Hematopoietic multipotent progenitor cell treated with erythropoietin and hydrocortisone succinate and interleukin-3 and kit ligand, for 6 days (in vitro differentiated cells): ENCODE measurements at places on chromosomes 16 and 17.

DNA sequence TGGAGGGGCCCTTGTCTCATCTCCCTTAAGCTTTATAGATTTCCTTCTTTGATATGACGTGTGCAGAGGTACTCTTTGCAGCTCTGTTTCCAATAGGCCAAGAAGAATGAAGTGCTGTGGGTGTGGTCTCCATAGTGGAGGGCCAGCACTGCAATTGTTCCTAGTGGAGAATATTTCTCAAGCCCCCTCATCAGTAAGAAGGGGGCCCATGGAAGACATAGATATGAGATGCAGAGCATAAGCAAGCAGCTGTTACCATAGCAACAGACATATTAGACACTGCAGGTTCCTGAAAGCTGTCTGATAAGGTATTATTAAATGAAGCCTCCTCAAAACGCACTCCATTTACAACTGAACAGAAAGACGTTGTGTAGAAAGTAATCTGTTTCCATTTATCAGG is 240.7 kb downstream of the ZFHX3 start:
- DNase-seq: peak; percentile 19

- no peak for DNase-seq
Observed at GRCh38 chr16:64919929-64920607, 201.8 kb downstream of the CDH11 start.

DNA sequence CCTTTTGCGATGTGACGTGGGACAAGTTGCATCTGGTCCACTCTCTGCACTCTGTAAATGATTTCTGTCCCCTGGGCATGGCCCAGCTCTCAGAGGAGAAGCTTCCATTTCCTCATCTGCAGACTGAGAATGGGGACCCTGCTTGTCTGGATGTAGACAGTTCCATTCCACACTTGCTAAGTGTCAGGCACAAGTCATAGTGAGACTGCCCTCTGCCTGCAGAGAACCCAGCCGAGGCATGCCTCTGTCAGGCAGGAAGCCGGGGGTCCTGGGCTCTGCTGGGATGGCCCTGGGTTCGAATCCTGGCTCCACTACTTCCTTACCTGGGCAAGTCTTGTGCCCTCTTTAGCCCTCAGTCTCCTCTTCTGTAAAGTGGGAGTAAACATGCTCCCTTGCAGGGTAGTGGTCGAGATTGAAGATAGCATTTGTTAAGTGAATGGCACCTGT is 4.1 kb downstream of the MAP2K3 start:
- DNase-seq: peak; percentile 53

GRCh38 chr17:52737071-52737470 is 578.6 kb upstream of the CA10 start:
- DNase-seq: no peak

GRCh38 chr17:64780096-64781013 is 118.2 kb upstream of the SMURF2 start:
- DNase-seq: peak; percentile 83

GRCh38 chr16:1933097-1933661 is 9.8 kb downstream of the MSRB1 start:
- no peak for DNase-seq

DNA sequence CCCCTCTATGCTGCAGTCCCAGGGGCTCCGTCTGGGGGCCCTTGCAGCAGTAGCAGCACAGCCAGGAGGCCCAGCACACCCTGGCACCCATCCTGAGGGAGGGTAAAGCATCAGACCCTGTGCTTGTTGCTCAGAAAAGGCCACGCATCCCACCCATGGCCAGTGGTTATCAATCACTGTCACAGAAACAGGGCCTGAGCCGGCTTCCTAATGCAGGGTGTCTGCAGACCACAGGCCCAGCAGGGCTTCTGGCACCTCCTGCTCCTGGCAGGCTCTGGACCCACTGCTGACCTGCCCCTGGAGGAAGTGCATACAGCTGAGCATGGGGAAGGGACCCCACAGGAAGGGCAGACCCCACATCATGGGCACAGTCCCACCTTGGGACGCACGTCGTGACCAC is 26.9 kb upstream of the CDH15 start:
- DNase-seq: no peak

DNA sequence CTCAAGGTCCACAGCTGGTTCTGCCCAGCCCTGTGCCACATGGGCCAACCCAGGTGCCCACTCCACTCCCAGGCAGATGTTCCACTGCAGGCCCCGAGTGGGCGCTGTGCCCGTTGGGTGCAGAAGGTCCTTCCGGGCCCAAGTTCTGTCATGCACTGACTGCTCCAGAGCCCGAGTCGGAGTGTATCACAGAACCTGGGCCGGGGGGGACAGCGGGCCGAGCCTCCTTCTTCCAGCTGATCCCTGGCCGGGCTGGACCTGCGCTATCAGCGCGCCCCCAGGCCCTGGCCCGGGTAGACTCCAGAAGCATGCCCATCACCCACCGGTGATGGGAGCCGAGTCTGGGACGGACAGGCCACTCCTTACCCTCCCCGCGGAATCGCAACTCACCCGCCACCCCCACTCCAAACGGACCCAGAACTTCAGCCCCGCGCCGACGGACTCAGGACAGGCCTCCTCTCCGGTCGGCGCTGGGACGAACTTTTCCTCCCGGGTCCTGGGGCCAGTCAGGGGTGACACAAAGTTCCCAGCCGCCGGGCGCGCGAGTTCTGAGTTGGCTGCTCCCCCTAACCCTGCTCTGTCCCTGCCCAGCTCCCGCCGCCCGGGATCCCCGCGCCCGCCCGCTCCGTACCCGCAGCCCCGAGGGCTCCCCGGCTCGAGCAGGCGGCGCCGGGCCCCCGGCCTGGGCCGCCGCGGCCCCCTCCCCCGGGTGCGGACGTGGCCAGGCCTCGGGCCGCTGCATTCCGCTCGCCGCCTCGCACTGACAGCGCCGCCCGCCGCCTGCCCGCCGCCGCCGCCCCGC is at the start of gene COPZ2:
TSS of gene COPZ2 (minus strand) at position 762 of the 802 bp plus-strand sequence. CDS start at position 742, 20 bp downstream.
- peak; percentile 74 for DNase-seq

- DNase-seq: no peak
Observed at GRCh38 chr17:39151150-39151942, at the start of gene PLXDC1. Gene PLXDC1 (minus strand): TSS chr17:39151637. CDS start chr17:39151437, 200 bp downstream.

DNA sequence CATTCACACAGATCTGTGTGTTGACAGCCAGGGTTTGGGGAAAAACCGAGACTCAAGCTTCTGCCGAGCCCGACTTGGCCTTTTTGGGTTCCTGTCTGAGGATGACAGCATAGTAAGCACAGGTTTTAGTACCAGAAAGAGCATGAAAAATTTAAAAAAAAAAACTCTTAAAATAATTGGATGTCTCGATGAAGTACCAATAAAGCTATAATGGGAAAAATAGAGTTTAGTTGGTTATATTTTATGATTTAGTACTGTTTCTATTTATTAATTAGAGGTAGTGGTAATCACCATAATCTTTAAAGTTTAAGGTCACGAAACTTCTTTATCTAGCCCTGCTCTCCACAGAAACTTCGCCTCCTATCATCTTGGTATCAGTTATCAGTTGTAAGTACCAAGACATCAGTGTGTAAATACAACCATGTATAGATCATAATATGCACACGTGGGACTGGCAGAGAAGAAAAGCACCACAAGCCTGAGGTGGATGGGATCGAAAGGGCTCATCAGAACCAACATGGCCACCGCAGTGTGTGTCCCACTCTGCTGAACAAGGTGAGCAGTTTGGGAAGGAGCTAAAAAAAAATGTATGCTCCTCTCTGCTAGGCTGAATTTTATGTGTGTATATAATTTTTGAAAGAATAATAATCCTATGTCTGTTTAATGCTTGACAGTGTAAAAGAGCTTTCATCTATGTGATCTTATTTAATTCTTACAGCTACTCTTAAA is 14.4 kb upstream of the EEF2K start:
- DNase-seq: peak; percentile 71

DNA sequence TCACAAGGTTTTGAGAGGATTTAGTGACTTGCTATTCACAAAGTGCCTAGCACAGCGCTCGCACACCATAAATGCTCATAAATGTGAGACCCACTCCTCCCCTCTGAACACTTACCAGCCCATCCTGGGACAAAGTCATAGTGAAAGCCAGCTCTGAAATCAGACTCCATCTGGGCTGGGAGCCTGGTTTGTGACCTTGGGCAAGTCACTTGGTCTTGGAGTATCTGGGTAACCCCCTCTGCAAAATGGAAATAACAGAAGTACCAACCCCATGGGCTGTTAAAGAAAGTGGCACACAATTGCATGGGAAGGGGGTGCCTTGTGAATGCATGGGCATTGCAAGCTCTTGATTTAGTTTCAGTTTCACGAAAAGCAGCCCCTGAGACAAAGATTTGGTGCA is 104.7 kb upstream of the CDH5 start:
- DNase-seq: no peak

GRCh38 chr16:72876221-72876620 is 171.7 kb downstream of the ZFHX3 start:
- peak; percentile 81 for DNase-seq

DNA sequence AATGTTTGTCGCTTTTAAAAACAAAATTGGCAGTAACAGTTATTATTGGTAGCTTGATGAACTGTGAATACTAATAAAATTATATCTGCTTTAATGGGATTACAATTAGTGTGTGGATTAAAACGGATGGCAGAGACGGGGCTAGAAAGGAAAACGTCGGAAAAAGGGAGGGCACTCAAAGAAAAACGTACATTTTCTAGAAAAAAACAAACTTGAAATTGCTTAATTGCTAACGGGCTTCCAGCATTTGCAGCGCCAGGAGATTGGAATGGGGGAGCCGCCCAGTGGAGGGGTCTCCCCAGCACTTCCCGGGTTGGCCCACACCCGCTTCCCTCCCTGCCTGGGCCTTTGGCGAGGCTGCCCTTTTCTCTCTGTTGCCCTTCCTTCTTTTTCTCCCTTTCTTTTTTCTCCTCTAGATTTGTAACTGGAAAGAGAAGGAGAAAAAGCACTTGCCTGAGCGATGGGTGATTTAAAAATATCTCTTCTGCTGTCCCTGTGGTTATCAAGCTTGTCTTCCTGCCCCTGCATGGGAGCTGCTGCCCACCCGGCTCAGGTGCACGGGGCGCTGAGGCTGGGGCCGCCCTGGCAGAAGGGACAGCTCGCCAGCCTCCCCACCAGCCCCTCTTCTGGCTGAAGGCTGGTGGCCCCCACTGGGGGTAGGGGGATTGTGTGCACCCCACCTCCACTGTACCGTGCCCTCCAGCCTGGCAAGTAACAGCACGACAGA is 5.9 kb downstream of the BAHCC1 start:
- no peak for DNase-seq

- no peak for DNase-seq
Observed at GRCh38 chr16:19524356-19524615, 544 bp downstream of the CCP110 start.

DNA sequence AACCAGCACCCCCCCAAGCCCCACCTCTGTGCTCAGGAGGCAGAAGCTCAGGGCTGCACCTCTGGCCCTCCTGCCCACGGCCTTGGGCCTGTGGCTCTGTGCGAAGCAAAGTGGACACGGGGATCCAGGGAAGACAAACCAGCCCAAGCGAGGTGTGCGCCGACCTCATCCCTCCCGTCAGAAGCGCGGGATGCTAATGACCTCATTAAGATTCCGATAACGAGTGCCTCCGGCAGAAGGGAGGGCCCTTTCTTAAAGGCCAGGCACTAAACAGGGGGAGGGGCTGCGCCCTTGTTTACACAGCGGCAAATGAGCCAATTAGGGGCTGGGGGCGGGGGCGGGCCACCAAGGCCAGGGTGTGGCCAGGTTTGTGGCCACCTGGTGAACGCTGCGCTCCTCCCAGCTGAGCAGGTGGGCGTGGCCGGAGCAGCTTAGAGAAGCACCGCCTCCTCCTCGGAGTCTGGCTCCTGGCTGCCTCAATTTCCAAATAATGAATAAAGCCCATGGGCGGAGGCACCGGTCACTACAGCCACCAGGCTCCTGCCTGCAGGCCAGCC is 3.2 kb downstream of the CBX4 start:
- DNase-seq: peak; percentile 15

- no peak for DNase-seq
Observed at GRCh38 chr17:73201215-73202069, 8.6 kb downstream of the COG1 start.

GRCh38 chr16:72024862-72025382 is 16.4 kb downstream of the DHODH start:
- no peak for DNase-seq

GRCh38 chr16:35414563-35414962 is 1955.2 kb downstream of the TP53TG3F start:
- DNase-seq: no peak

DNA sequence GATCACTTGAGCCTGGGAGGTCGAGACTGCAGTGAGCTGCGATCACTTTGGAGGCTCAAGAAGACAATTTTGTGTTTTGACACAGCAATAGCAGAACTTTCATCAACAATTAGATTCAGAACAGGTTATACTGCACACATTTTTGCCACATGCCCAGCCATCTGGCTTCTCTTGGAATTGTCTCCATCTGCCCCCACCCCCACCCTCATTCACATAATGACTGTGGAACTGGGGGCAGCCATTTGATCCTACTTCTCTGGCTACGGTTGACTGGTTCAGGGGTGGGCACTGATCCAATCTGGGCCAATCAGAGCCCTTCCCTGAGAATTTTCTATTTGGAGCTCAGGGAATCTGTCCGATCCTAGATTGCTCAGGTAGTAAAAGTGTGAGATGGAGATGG is 14.0 kb downstream of the TMEM92 start:
- no peak for DNase-seq

DNA sequence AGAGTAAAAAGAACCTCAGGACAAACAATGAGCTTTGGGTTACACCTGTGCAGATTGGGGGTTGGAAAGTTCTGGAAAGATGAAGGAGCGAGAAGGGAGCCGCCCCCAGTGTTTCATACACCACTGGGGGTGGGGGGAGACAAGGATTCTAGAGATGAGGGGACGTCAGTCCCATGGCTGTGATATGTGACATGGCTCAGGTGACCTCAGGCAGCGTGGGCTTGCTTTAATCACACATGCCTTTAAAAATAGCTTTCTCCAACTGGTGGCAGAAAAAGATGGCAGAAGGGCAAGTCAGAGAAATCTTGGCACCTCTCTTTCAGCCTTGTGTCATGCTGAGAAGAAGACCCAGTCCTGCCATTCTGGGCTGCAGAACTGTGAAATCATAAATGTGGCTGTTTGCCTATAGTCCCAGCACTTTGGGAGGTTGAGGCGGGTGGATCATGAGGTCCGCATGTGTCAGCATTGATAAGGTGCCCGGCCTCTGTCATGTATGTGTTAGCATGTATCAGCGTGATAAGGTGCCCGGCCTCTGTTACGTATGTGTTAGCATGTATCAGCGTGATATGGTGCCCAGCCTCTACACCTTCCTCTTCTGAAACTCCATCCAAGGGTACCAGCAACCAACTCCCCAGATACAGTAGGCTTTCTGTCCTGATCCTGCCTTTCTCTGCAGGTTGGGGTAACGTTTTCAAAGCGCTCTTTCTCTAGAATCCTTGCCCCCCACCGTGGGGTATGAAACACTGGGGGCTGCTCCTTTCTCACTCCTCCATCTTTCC is 25.0 kb downstream of the WIPI1 start:
- DNase-seq: no peak
